ENCODE measurements at places on chromosomes 2 and 18.

DNA sequence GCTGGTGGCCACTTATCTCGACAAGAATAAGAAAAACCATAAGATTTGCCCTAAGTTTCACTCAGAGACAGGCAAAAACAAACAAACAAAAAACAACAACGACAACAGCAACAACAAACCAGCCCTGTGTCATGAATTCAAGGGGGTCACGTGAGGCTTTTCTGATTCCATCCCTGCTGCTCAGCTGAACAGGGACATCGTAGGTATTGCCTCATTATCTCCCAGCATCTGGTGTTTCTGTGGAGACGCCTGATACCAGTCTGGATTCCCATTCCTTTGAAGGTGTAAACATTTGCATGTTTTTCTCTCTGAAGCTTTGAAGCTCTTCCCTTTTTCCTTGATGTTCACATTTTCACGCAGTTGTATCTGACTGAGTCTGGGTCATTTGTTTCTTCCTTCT, 117.4 kb downstream of the KCNF1 start:
- DNase-seq: no peak

DNA sequence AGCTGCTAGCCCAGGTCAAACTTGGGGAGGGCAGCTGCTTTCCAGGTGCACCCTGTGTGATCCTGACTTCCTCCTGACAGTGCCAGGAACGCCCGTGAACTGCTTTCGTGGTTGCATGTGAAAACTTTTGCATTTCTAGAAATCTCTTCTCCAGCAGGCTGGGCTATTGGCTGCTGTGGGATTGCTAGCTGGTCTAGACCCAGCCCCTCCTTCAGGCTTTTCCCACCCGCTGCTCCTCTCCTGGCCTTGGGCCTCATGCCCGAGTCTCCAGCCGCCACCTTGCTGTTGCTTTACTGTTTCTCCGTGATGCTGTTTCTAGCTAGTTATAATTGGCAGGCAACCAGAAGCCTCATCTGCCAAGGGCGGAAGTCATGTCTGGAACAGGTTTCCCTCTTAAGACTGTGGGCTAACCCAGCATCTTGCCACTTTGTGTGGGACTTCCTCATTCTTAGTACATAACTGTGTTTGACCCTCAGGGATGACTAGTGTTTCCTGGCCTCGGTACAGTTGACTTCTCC, 27.0 kb upstream of the MGAT4A start:
- DNase-seq: no peak

DNA sequence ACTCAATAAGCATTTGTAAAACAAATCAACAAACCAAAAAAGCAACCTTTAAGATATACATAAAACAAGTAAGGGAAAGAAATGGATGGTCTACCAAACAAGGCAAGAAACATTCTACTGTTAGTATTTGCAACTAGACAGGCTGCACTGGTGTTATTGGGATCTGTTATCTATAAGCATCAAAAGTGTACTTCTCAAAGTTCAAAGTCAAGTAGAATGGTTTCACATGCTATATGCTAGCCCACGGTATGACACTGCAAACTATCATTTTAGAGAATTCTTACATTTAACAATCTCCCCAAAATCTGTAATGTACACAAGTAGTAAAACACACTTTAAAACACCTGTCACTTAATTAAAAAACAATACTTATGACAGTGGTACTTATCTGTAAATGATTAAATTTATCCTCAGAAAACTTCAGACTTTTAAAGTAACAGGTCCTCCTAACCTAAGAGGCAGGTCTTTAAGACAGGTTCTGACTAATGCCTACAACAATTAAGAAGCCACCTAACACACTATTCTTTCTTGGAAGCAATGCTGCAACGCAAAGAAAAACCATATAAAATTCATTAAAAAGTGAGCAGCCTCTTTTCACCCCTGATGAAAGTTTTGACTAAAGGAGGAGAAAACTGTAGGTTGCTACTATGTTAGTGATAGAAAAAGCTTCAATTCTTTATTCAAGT, 34.8 kb downstream of the SMAD2 start:
- no peak for DNase-seq

GRCh38 chr2:216306868-216307267, 65.4 kb downstream of the MARCHF4 start:
- DNase-seq: no peak

- DNase-seq: no peak
These were observed 1.3 kb downstream of the ADRA2B start for GRCh38 chr2:96114903-96115581.

DNA sequence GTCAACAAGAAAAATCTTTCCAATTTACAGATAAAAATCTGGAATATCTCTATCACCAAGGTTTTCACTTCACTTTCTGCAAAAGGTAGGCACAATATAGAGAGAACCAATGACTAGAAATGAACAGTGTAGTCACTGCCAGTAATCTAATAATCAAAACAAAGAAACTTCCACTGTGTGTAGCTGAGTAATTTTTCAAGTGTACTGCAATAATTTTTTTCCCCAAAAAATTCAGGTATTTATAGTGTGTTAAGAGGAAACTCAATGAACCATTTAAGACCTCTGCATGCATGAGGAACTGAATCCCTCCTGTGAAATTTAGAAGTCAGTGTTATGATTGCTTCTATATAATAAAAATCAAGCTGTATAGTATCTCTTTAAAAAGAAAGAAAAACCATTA, 121.8 kb downstream of the MEMO1 start:
- DNase-seq: no peak

DNA sequence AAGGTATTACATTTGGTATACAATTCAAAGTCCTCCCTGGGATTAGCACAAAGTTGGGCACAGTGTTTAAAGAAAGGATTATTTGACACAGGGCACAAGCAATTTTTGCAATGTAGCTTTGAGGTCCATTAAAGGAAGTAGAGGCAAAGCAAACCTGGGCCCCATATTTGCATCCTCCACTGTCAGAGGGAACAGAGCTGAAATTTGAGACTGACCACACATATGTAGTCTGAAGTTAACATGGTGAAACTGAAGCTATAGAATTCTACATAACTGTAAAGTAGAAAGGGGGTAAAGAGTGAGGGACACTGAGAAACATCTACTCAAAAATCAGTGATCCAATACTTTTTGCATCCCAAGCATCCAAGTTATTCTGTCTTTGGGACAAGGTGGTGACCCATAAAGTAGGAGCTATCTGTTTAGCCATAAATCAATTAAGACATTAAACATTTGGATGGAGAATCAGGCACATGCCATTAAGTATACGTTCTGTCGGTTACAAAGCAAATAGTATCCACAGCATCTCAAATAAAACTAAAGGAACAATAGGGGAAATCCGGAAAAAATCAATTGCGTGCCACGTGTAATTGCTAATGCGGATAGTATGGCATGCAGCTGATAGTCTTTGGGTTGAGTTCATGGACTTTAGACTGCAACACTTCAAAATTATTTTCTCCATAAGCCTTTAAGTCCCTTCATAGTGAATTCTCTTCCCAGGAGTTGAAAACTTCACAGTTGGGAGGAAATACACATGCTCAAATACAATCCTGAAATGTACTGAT, 72.6 kb downstream of the PLEKHM3 start:
- DNase-seq: no peak

DNA sequence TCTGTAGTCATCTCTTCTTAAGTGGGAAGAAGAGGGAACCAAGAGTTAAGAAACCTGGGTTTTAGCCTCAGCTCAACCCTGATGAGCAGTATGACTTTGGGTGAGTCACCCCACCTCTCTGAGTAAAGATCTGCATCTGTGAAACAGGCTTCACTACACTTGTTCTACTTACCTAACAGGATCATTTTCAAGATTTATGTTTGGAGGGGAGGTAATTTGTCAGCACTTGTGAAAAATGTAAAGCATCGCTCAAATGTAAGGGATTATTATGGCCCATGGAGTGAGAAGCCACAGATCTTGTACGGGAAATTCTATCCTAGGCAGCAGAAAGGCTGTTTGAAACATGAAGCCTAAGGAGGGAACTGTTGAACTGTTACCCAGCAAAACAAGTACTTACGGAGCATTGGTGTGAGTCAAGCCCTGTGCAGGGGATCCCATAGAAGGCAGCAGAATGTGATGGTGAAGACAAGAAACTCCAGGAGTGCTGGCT, 160.6 kb downstream of the PRKCE start:
- DNase-seq: no peak

DNA sequence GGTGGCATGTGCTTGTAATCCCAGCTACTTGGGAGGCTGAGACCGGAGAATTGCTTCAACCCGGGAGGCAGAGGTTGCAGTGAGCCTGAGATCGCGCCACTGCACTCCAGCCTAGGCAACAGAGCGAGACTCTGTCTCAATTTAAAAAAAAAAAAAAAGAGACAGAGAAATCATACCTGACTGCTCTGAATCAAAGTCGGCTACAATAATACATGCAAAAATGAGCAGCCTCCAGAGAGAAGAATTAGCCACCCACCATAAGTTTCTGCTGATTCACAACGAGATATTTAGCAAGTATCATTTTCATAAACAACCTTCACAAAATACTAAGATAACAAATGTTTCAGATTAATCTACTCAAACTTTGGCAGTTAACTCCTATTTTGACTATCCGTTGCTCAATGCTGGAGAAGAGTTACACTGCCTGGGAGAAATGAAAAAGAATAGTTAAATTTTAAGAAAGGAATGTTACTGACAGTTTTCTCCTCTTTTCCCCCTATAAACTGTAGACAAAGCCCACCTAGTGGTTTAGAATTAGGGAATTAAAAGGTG, 1.5 kb downstream of the OSBPL1A start:
- DNase-seq: no peak

- no peak for DNase-seq
These were observed 184.8 kb downstream of the NCK2 start for GRCh38 chr2:105929516-105929915.

DNA sequence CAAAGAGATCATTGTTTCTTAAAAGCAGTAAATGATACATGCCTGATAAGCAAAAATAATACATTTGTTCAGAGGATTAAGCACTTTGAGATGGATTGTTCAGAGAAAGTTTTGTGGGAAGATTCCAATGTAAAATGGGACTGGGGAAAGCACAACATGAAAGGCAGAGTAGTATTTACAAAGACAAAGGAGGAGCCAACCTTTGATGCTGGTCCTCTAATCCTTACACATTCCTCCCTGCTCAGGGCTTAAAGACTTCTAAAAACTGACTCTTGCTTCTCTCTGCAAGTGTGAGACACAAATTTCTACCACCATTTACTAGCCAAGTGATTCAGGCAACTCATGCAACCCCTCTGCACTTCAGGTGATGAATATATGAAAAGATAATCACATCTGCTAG, 47.2 kb upstream of the REG3G start:
- no peak for DNase-seq

GRCh38 chr2:61419129-61419528, 51.8 kb downstream of the USP34 start:
- DNase-seq: no peak

GRCh38 chr2:113298176-113298575, 19.5 kb upstream of the PAX8 start:
- no peak for DNase-seq

- no peak for DNase-seq
These were observed 2.8 kb downstream of the PRKCE start for GRCh38 chr2:45654250-45654649.

- DNase-seq: no peak
These were observed 436.2 kb upstream of the SMIM21 start for GRCh38 chr18:75863696-75864095.

DNA sequence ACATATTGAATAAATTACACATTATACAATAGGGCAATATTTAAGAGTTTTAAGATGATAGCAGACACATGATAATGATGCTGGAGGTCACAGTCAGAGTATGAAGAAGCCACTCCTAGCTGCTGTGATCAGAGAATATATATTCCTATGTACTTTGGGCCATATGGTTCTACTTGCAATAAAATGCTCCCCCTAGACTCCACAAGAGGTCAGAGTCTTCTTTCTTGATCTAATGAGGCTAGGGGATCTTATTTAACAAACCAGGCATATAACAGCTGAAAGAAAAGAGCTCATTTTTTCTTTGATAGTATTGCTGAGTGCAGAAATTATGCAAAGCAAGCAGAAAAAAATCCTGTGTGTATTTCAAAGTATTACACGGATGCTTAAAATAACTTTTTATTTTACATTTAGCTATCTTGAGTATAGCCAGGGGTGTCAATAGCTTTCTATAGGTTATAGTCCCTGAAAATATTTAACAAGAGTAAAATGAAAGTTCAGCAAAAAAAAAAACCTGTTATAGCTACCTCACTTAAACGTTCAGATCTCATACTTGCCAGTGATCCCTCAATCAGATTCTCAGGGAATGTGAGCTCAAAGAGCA, 748.7 kb upstream of the CHAC2 start:
- no peak for DNase-seq

DNA sequence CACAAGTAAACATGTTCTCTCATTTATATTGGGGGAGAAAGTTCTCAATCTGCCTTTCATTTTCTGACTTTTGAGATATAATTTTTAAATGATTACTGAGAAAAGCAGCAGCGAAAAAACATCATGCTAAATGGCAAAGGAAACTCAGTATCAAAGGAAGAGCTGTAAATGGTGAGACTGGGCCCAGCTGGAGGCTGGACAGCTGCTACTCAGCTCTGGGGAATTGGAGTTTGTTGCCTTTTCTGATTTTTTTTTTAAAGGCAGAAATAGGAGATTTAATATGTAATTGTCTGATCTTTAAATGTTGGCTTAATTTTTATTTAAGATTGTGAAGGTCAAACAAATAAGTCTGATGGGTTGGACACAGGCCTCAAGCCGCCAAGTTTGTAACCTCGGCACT, 137.1 kb upstream of the TACR1 start:
- no peak for DNase-seq

DNA sequence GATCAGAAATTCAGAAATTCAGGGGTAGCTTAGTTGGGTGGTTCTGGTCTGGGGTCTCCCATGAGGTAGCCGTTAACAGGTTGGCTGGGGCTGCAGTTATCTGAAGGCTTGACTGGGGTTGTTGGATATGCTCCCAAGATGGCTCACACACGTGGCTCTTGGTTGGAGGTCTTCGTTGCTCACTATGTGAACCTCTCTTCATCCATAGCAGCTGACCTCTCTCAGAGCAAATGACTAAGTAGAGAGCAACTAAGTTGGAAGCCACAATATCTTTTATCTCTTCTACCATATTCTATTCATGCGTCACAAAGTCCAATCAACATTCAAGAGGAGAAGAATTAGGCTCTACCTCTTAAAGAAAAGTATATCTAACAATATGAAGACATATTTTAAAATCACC, 38.7 kb upstream of the SERTAD2 start:
- no peak for DNase-seq

DNA sequence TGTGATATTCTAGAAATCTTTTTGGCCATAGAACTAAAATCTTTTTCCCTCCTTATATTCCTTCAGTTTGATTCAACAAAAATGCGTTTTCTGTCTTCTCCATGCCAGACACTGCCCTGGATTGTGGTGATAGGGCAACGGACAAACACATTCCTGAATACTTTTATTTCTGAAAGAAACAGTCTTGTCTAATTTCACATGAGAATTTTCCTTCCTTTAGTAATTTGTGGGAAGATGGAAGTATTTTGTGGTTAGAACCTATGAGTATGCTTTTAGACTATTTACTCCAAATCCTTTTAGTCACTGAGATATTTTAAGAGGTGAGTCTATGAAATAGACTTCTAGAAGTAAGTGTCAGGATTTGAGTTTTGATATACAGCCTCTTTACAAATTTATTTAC, 49.6 kb downstream of the COL5A2 start:
- DNase-seq: no peak

- no peak for DNase-seq
These were observed 525.4 kb downstream of the KCNJ3 start for GRCh38 chr2:155223781-155224406.
